ENCODE measurements at places on chromosomes 12 and 14. TPM values are rescaled to one million over a fixed set of nuclear protein-coding genes. Genes with fewer than 3 reads are reported as not detected.

DNA sequence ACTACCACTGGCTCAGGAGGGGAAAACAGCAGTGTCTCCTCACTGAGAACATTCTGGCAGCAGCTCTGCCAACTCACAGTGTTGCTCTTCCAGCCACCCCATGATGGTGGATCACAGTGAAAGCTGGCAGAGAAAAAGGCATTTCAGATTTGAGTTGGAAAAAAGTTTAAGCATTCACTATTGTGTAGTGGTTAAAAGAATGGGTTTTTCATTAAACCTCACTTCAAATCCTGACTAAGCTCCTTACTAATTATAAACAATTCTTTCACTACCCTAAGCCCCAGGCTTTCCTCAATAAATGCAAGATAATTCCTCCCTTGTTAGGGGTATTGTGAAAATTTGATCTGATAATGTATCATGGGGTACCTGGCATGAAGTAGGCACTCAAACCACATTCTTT is 518.1 kb downstream of the SNAPC1 start:
- DNase-seq: no peak

Gene RTRAF
- 235 TPM for total RNA-seq

DNA sequence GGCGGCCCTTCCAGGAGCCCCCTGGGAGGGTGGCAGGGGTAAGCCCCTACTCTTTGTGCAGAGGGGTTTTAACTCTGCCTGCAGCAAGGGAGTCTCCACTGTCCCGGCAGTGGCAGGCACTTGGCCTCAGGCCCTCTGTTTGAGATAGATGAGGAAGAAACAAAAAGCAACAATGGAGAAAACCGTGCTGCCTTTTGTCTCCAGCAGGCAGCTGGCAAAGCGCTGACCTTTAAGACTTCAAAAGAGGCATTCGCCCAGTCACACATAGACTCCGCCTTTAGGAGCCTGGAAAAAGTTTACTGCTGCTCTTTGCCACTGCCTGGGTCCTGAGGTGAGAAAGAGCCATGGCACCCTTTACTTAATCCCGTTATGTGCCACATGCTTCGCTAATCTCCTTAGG is 158.2 kb upstream of the NTF3 start:
- no peak for DNase-seq

DNA sequence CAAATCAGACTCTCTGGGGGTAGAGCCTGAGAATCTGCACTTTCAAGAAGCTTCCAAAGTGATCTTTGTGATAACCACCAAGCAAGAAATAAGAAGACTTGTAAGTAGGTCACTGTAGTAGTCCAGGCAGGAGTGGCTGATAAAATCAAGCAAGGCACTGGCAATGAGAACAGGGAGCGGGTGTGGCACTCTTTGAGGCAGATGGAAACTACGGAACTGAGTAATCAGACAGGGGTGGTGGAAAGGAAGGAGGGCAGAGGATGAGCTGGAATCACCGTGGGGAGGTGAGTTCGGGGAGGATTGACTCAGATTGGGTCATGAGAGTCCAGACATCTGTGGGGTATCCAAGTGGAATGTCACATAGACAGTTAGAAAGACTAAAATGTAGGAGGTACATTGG is 44.4 kb upstream of the PLXNC1 start:
- DNase-seq: no peak

GRCh38 chr12:31570880-31571279 is 20.1 kb downstream of the DENND5B start:
- DNase-seq: no peak

Gene ST8SIA1
- 2.5 TPM for total RNA-seq

- DNase-seq: no peak
Observed at GRCh38 chr12:2686280-2686646, 108.5 kb upstream of the FKBP4 start.

Gene TAPBPL
- total RNA-seq: 28.0 TPM

GRCh38 chr12:92034083-92034482 is 111.6 kb downstream of the BTG1 start:
- no peak for DNase-seq

Gene WNT5B
- not detected for total RNA-seq

Gene EGLN3
- 3.5 TPM for total RNA-seq

DNA sequence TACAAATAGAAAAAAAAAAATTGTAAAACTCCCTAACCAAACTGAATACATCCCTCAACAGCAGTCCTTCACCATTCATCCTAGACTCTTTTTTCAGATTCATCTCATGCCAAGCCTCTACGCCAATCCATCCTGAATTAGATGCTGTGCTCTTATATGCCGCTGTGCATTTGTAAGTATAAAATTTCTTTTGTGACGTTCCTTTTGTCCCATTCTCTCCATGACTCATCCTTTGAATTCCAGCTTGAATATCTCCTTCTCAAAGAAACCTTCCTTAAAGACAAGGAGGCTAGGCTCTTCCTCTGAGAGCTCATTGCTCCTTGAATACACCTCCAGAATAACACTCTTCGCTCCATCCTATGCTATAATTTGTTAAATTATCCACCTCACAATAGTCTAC is 359.2 kb downstream of the RMST start:
- DNase-seq: no peak

DNA sequence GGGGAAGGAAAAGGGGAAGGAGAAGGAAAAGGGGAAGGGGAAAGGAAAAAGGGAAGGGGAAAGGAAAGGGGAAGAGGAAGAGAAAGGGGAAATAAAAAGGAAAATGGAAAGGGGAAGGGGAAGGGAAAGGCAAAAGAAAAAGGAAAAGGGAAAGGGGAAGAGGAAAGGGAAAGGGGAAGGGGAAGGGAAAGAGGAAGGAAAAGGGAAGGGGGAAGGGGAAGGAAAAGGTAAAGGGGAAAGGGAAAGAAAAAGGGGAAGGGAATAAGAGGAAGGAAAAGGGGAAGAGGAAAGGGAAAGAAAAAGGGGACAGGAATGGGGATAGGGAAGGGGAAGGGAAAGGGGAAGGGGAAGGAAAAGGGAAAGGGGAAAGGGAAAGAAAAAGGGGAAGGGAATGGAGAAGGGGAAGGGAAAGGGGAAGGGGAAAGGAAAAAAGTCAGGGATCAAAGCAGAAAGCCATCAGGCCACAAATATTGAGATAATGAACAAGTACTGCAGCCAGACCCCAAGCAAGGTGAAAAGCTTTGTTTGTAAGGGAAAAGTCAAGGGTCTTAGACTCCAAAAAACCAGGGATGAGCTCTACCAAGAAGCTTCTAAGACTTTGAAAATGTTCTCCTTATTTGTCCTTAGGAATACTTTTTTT is 20.0 kb downstream of the DICER1 start:
- DNase-seq: no peak

Gene TMEM179
- total RNA-seq: not detected

Gene MYBPC1
- not detected for total RNA-seq

DNA sequence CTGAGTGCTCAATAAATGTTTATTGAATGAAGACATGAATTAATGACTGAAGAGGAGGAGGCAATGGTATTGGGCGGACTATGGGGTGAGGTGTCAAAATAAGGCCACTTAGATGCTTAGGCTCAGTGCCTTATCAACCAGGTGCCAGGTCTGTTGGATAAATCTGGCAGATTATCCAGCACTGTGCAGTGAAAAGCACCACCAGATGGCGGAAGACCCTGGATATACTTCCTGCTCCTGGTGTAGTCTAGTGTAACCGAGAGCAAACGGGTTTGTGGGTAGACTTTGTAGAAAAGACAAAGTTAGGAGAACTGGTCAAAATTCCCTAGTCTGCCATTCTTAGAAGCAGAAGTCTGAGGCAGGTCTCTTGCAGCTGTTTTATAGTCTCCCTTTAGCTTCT is 306.3 kb downstream of the ATP23 start:
- no peak for DNase-seq

Gene OR8S1
- not detected for total RNA-seq

Gene NAP1L1
- total RNA-seq: 1,104 TPM

DNA sequence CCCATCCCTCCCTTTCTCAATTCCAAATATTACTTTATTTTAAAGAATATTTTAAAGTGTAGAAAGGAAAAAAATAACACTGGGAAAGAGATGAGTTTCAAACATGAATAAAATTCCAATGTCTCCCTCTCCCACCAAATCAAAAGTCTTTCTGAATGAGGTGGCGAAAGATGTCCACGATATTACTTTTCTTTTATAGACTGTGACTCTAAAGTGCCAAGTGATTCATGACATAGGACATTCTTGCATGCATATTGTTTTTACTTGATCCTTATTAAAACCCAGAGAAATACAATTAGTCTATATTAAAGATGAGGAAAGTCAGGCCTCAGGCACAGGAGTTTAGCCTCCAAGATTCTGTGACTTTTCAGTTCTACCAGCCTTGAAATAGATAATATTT is 16.0 kb upstream of the LUM start:
- no peak for DNase-seq

DNA sequence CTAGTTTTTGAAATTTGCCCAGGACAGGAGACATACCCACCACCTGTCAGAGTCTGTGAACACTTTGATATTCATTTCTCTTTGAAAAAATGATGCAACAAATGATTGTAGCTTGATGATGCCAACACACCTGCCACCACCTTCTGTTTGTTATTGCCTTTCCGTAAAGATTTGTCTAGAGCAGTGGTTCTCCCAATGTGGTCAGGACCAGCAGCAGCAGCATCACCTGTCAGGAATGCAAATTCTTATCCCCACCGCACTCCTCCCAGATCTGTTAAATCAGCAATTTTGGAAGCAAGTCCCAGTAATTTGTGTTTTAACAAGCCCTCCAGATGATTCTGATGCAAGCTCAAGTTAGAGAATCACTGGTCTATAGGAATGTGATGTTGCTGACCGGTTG is 9.9 kb downstream of the CCDC175 start:
- no peak for DNase-seq

GRCh38 chr12:87809916-87810315 is 219.3 kb downstream of the C12orf50 start:
- no peak for DNase-seq

Gene MDM1
- 15.4 TPM for total RNA-seq

DNA sequence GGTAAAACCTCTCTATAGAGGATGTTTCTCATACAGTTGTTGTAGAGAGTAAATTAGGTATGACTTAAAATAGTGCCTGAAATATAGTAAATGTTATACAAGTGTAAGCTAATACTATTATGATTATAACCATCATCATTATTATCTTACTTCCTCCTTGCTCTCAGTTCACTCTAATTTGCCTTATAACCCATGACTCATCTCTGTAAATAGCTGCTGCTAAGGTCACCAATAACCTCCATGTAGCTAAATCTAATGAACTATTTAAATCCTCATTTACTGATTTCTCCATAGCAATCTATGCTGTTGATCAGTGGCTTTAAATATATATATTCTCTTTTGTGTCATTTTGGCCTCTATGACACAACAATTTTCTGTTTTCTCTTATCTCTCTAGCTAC is 109.6 kb downstream of the RMST start:
- no peak for DNase-seq

Gene PPFIA2
- total RNA-seq: not detected

Gene DLGAP5
- total RNA-seq: 75.4 TPM

Gene DIO2
- not detected for total RNA-seq

DNA sequence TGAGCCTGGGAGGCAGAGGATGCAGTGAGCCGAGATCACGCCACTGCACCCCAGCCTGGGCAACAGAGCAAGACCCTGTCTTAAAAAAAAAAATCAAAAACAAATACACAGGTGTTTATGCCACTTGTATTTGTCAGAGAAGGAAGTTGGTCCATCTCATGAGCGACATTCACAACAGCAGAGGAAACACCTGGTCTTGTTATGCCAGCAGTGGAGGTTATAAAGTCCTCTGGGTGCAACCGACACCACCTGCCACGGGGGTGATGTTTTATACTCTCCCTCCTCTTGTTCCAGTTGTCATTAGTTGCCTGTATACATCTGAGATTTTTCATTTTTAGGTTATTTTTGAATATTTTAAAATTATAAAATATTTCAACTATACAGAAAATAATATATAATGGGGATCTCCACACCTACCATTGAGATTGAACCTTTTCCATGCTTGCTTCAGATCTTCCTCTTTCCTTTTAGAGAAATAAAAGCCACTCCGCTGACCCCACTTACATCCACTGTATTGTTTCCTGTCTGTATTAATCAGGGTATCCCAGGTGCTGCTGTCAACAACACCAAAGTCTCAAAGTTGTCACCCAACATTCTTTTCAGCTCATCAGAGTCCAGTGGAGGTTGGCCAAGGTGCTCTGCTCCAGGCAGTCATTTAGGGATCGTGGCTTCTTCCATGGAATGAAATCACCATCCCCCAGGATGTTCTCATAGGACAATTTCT is 65.1 kb downstream of the RNFT2 start:
- DNase-seq: no peak

DNA sequence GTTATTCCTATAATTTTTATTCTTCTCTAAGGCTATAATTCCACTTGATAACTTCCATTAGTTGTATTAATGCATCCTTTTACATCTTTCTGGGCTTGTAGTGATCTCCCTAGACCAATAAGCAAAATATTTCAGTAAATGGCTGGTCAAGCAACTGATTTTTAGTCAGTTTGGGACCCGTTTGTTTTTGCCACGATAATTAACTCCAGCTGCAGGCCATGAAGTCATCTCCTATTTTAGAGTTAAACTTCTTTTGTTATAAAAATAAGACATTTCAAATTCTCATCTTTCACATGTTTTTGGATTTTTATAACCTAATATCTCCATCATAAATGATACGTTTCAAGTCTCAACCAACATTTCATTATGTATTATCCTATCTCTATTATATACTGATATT is 49.4 kb downstream of the MAGOHB start:
- no peak for DNase-seq

DNA sequence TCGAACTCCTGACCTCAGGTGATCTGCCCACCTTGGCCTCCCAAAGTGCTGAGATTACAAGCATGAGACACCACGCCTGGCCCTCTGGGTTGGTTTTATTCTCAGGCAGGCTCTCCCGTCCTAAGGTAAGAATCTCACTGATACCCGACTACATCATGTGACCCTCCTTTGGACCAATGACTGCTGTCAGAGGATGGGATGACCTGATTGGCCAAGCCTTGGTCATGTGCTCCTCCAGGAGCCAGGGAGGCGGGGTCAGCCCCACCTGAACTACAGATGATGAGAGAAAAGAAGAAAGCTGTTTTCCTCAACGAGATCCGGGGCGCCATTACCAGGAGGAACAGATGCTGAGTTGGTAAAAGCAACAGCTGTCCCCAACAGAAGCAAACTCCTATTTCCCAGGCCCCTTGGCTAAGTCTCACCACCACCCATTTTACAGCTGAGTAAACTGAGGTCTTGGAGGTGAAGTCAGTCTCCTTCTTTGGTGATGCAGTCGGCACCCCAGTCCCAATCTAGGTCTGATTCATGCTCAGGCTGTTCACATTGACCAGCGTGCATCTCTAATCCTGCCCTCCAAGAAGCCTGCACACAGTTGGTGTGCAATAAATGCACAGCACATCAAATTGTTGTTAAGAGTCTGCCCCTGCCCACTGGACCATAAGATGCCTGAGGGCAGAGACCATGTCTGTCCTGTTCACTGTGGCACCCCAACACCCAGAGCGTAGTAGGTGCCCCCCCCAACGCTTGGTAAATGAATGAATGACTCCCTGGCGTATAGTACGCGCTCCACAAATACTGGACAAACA is 118.8 kb downstream of the SCARB1 start:
- peak; percentile 32 for DNase-seq

GRCh38 chr12:14540801-14541462 is 26.8 kb downstream of the PLBD1 start:
- DNase-seq: no peak

Data from activated CD8-positive, alpha-beta T cell treated with anti-CD3 and anti-CD28 coated beads for 36 hours (primary cell).